ENCODE measurements at places on chromosomes 5 and 9.

GRCh38 chr9:76401580-76402354 is 7.5 kb upstream of the RFK start:
- no peak for DNase-seq

DNA sequence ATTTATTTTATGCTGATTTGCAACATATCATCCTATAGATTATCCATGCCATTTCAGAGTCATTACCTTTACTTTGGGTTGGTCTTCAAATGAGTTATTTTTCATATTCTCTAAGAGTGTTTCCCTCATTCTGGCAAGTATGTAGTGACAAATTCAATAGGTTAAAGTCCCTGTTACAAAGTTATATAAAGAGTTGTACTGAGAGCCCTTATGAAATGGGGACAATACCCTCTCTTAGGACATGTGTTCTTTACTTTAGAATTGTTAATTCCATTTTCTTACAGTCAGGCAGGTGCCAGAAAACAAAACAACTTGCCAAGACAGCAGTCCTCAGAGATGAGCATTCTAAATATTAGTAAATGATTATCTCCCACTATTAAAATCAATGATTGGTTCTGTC is 6.0 kb downstream of the ALDH1A1 start:
- no peak for DNase-seq

DNA sequence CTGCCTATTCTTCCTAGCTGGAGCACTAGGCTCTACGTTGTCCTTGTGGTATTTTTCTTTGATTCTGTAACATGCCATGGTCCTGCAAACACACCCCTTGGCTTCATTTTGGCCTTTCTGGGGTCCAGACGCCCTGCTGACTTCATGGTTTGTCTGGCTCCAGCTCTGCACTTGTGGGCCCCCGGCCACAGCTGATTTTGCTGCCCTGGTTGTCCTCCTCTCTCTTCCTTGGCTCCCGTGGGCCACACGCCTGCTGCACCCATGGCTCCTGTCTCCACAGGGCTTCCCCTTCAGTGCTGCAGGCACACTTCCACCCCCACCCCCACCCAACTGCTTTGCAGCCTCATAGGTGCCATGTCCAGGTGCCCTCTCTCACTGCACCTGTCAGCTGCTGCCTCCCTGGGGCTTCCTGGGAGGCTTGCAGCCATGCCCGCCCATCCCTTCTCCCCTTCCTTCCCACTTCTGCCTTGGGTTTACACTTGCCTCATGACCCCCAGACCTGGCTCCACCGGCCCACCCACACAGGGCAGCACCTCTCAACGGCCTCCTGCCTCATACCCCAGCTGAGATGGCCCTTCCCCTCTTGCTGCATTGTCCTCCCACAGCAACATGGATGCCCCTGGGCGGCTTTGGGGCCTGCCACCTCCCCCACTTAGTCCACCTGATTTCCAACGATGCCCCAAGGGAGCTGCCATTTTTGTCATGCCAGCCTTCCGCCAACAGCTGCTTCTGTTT is 25.6 kb downstream of the SLC6A3 start:
- DNase-seq: no peak

- no peak for DNase-seq
These were observed 482.0 kb downstream of the DTWD2 start for GRCh38 chr5:118506217-118506852.

DNA sequence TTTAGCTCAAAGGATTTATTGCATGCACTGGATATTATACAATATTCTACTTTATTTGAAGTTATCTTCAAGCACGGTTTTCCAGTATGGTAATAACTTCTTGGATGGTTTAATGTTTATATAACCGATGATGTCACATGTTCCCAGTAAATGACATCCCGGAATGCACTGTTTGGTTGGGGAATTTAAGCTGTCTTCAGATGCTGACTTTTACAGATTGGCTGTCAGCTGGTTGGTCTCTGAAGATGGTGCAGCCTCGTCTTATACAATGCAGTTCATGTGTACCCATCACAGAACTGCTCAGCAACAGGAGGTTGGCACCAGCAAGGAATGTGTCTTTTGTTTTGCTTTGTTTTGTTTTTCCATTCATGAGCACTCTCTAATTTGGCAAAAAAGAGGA is 143.8 kb downstream of the PRKACG start:
- DNase-seq: no peak

GRCh38 chr9:36963346-36963745 is 70.7 kb downstream of the PAX5 start:
- DNase-seq: no peak

GRCh38 chr9:16120231-16120641 is 567.4 kb downstream of the CCDC171 start:
- DNase-seq: no peak

DNA sequence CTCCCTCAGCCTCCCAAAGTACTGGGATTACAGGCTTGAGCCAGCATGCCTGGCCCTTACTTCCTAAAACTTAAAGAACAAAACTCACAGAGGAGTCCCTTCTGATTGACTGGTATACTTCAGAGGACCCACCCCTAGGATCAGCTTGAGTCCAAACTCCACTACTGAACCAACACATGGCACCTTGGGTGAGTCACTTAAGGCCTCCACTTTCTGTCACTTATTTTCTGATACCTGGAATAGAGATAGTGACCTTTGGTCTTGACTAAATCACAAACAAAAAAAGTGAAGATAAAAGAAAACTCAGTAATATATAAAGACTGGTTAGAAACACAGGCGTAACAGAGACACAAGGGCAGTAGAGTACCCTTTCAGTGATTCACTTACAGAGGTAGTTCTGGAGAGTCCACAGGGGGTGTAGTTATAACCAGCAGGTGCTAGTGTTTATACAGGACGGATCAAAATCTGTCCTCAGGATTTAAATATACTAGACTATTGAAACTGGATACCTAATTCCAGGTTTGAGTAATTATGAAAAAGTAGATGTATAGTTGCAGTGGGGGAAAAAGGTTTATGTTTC is 274.3 kb upstream of the ANKRD55 start:
- DNase-seq: no peak

DNA sequence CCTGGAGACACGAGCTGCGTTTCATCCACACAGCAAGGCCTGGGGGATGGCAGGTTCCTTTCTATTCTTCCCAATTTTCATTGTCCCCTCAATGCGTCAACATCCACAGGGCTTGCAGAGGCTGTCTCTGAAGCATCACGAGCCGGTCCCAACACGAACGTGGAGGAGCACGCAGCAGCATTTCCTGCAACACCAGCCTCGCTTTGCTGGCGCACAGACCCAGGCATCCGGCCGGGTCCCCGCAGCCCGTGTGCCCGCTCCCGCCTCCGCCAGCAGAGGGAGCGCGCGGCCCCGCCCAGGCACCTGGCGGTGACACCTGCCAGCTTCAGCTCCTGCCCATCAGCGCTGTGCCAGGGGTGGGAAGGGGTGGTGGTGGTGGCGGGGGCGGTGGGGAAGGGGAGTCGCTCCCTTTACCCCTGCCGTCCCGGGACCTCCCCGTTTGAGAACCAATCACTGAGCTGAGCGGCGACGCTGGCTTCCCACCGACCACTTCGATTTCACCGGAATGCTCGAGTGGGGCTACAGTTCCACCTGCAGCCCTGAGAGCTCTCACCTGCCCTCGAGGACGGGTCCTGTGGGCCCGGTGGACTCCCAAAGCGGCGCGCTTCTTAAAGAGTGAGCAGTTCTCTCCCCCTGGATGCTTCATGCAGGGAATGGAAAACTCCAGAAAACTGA is 464.5 kb downstream of the ICE1 start:
- DNase-seq: peak; percentile 1

DNA sequence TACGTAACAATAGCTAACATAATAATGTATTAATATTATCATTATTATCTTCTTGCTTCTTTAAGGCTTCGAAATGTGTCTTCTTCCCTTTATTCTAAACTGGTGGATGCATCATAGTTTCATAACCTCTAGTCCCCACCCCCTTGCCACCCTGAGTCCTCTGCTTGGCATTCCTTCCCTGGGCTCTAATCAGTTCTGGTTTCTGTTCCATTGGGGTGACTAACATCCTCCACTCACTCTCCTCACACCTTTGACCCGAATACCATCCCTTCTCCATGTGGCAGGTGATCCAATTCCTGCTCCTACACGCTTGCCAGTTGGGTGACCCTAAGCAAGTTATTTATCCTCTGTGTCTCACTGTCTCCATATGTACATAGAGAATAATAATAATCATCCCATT is 286.1 kb downstream of the TRPM3 start:
- DNase-seq: no peak

- no peak for DNase-seq
These were observed 640 bp downstream of the SURF4 start for GRCh38 chr9:133375116-133375723.

GRCh38 chr5:6412811-6413210 is 34.5 kb upstream of the MED10 start:
- DNase-seq: no peak

DNA sequence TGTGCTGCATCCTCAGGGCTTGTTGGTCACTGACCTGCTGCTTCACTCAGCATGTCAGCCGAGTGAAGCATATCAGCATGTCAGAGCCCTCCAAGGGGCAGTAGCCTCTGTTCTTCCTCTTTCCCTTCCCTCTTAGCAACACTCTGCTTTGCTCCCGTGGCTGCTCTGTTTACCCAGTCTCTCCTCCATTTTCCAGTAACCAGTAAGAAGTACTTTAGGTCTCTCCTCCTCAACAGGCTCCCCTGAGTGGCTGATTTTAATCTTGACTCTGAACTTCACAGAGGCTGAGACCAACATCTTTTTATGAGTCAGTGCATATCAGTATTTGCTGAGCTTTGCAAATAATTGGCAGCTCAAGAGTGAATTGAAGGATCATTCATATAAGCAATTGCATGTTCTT is 18.6 kb upstream of the ADRB2 start:
- DNase-seq: no peak

GRCh38 chr5:88377705-88378656 is 109.3 kb upstream of the TMEM161B start:
- peak; percentile 24 for DNase-seq

DNA sequence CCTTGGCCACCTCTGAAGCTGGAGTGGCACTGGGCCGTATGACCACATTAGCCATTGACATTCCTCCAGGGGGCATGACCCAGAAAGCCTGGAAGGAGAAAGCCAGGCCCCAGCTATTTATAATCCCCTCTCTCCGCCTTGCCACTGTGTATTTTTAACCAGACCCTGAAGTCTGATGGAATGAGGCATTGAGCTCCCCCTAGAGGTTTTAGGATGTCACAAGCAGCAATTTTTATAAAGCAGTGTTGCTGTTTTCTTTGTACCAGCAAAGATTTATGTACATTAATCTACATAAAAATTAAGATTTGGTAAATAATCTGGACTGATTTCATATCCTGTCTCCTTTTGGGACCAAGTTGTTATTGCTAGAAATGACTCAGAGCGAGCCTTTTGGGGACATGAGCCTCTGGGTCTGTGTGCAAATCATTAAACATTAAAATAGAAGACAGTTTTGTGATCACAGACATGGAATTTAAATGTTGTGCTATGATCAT is 127.1 kb downstream of the TRIO start:
- DNase-seq: peak; percentile 91

DNA sequence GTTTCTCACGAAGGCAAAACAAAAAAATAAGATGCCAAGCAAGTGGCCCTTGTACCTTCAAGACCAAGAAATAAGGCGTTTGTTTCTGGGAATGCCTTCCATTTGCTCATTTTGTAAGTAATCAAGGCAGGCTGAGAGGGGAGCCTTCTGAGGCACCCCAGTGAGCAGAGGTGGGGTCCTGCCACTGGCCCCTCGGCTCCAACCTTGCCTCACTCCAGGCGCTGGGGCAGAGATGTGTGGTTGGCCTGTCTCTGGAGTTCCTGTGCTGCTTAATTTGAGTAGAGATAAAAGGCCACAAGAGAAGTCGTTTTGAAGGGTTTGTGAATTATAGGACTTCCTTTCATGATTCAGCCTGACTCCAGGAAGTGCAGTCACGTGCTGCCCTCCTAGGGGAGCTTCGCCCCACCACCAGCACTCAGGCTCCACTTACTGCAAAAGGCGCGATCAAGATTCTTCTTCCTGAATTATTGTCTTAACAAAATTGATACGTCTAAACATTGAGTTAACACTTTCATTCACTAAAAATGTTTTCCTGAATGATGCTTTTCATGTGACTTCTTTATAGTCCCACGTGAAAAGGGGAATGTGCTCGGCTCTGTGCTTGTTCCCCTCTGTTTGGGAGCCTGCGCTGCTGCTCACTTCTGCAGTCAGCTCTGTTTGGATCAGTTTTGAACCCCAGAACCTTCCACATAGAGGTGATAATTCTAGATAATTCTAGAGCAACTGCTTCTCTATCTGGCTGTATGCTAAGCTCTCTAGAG is 13.7 kb downstream of the SYK start:
- DNase-seq: peak; percentile 56

GRCh38 chr5:148856009-148856367 is 29.6 kb downstream of the ADRB2 start:
- DNase-seq: no peak

DNA sequence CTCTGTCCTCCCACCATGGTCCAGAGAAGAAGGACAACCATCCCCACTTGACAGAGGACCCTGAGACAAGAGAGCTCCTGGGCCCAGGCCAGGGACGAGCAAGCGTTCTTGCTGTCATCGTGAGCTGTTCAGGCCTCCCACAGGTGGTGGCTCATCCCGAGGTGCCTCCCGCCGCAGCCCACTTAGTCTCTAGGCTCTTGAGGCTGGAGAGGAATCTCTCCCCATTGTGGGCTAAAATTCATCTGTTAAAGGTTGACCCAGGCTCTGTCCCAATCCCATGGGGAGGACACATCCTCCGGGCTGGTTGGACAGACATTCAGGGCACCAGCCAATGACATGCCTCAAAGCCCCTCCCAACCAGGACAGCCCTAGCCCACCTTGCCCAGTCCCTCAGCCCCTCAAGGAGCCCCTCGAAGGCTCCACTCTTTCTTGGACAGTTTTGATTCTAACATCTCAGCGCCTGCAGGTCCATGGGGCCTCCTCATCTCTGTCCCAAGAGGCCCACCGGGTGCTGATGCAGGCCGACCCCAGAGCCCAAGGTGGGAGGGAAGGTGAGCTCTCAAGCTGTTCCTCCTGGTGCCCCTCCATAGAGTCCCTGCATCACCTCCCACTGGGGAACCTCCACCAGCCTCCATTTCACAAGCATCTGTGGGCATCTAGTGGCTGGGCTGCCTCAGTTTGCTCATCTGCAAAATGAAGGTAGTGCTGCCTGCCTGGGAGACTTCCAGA is 52.9 kb downstream of the BARX1 start:
- no peak for DNase-seq

- DNase-seq: no peak
These were observed 5.1 kb downstream of the GLRX start for GRCh38 chr5:95817430-95817829.

DNA sequence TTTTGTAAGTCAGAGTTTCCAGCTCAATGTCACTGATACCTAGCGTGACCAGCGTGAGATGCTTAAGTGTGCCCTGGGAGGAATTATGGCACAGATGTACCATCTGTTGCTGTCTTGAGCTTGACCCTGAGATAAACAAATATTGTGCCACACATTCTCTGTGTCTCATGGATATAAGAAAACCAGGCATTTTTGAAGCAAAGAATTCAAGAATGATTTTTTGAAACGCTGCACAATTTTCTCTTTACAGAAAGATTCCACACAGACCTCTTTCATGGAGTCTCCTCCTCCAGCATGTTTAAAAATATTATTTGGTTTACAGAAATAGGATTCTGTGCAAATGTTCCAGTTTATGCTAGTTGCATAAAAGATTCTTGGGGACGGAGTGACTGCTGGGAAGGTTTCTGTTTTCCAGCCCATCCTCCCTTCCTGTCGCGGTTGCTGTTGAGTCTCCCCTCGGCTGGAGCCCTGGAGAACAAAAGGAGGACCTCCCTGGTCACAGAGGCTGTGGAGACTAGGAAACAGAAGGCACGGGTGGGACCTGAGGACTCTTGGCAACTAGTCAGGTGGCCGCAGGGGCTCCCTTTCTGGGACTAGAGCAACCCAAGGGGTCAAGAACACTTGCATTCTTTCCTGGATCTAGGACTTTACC is 120.8 kb downstream of the RASGRF2 start:
- DNase-seq: no peak

All from kidney capillary endothelial cell (primary cell).